CD4-positive, alpha-beta T cell treated with Interleukin-6 at 100 ng/mL for 8 hours (primary cell): ENCODE measurements at places on chromosomes 4 and X.

GRCh38 chrX:33134164-33134563, 77.2 kb downstream of the DMD start:
- DNase-seq: no peak

GRCh38 chrX:136867518-136867917, 13.0 kb downstream of the RBMX start:
- no peak for DNase-seq

GRCh38 chr4:39721788-39722187, 23.9 kb downstream of the UBE2K start:
- DNase-seq: no peak

GRCh38 chr4:1866189-1866661, 5.0 kb upstream of the NSD2 start:
- DNase-seq: no peak

DNA sequence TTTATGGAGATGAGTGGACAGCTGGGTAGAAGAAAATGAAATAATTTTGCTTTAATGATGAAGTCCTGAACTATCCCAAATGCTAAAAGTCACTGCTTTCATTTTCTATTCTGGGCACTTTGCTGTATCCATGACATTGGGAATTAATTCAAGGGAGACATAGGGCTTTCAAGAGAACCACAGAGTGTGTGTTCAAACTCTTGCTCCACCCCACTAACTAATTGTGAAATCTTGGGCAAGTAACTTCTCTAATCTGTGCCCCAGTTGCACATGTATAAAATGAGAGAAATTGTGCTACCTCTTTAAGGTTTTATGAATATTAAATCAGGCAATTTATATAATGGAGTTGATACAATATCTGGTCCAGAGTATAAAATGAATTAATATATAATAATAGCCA, 1422.0 kb downstream of the ADGRL3 start:
- no peak for DNase-seq

DNA sequence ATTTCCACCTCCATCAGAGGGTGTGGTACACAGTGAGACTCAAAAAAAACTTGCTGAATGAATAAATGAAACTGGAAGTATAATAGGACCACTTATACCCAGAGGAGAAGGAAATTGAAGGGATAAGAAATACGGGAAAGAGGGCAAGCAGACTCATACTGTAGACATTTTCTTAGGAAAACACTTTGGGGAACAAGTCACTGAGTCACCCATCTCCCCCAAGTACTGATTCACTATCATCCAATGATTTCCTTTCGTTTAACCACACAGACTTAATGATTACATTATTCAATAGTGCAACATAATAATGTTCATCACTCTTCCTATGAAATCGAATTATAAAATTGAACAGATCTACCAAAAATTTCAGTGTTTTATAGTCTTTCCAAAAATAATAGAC, 97.1 kb downstream of the LDB2 start:
- DNase-seq: no peak

DNA sequence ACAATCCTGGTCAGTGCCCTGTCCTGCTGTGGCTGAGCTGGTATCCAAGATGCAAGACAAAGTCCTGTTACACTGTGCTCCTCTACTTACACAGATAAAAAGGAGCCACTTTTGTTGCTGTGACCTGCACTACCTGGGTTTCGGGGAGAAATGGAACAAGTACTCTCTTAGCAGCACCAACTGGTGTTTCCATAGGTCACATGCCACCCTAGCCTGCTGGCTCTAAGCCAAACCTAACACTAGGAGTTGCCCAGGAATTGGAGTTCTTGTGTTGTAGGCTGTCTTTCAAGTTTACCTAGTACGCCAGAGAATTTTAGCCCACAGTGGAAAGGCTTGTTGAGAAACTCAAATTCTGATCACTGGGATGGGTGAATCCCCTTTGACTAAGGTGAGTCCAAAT, 727.4 kb downstream of the FAM133A start:
- no peak for DNase-seq

GRCh38 chr4:168887809-168888208, 122.2 kb downstream of the CBR4 start:
- DNase-seq: no peak

GRCh38 chrX:44106864-44107263, 133.7 kb upstream of the NDP start:
- no peak for DNase-seq

DNA sequence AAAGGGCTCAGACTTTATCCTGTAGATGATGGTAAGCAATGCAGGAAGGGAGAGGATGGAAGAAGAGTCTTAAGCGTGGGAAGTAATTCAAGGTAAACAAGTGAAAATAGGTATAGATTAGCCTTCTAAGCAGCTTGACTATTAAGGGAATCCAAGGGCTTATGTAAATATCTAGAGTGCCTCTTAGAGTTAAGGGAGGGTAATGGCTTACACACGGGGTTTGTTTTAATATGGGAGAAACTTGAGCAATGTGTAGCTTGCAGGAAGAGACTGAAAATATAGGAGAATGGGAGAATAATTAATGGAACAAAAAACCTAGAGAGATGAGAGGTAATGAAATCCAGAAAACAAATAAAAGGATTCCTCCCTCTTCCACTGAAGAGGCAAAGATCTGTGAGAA, 12.8 kb upstream of the SAP30 start:
- DNase-seq: no peak

DNA sequence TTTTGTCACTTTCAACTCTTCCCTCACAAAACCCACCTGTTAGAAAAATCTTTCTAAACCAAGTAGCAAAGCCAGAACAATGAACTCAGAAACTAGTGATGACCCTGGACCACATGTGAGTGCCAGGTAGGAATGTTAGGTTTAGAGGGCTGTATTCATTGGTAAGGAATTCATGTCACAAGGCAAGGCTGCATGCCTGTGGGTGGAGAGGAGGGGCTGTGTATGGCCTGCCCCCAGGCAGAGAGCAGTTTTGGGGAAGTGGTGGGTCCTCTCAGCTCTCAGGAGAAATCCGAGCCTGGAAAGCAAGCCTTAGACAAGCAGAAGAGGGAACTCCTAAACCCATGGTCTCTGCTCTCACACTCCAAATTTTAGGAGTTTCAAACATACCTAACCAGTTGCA, 2.4 kb downstream of the RNF175 start:
- no peak for DNase-seq

DNA sequence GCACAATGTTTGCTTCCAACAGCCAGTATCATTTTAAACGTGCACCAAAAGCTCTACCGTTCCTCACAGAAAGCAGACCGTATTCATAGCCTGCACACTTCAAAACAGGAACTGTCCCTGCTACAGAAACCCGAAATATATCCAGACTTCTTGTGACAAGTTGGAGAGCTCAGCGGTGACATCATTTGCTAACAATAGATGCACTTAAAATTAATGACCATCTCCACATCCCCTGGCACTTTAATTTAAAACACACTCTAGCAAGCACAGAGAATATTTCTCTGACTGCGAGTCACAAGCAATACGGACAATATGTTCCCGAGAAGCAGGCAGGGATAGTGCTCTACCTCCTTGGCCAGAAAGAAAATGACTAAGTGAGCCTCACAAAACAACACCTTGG, 2.5 kb downstream of the NYX start:
- no peak for DNase-seq

- DNase-seq: no peak
Observed at GRCh38 chr4:157888281-157888680, 284.5 kb downstream of the GASK1B start.

DNA sequence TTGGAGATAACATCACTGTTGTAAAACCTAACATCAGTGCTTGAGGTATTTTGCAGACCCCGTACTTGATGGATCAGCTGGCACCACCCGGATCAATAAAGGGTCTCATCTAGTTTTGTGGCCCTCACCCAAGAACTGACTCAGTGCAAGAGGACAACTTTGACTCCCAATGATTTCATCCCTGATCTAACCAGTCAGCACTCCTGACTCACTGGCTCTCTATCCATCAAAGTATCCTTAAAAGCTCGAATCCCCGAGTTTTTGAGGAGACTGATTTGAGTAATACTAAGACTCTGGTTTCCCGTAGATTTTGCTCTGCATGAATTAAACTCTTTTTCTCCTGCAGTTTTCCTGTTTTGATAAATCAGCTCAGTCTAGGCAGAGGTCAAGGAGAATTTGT, 2498.1 kb downstream of the PCDH7 start:
- DNase-seq: no peak

DNA sequence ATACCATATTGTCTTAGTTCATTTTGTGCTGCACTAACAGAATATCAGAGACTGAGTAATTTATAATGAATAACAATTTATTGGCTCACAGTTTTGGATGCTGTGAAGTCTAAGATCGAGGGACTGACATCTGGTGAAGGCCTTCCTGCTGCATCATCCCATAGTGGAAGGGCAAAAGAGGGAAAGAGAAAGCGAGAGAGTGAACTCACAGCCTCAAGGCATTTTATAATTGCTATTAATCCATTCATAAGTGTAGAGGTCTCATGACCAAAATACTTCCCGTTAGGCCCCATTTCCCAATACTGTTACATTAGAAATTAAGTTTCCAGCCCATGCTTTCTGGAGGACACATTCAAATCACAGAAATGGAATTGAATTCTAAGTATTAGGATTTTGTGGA, 554.4 kb downstream of the TRAM1L1 start:
- DNase-seq: no peak
